Calu3 (cell line): ENCODE measurements at places on chromosomes 4 and X. TPM values are rescaled to one million over a fixed set of nuclear protein-coding genes. Genes with fewer than 3 reads are reported as not detected.

DNA sequence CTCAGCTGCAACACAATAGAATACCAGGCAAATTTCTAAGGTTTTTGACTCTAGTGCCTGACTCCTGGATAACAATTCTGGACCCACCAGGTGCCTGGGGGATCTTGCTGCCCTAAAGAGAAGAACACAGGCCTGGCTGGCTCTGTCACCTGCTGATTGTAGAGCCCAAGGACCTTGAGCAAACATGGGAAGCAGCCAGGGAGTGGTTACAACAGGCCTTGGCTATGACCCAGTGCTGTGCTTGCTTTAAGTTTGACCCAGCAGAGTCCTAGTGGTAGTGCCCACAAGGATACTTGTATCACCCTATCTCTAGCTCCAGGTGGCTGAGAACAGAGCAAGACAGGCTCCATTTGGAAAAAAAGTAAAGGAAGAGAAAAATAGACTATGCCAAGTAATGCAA lies 176.8 kb upstream of the DCAF12L2 start:
- no peak for DNase-seq

DNA sequence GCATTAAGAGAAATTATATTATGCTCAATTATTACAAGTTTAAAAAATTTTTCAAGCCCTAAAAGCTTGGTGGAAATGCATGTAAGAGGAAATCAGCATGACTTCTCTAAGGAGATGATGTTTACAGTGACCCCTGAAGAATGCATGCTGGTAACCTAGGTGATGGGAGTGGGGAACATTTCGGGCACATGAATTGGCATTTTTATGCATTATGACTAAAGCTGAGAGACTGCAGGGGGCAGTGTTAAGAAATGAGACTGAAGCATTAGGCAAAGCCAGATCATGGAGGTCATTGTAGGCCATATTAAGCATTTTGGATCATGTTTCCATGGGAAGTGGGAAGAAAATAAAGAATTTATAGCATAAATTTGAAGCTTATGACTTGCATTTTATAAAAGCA lies 421.3 kb downstream of the FAT4 start:
- DNase-seq = no peak

- DNase-seq = no peak
Observed at GRCh38 chr4:38609614-38610013, 54.4 kb upstream of the KLF3 start.

DNA sequence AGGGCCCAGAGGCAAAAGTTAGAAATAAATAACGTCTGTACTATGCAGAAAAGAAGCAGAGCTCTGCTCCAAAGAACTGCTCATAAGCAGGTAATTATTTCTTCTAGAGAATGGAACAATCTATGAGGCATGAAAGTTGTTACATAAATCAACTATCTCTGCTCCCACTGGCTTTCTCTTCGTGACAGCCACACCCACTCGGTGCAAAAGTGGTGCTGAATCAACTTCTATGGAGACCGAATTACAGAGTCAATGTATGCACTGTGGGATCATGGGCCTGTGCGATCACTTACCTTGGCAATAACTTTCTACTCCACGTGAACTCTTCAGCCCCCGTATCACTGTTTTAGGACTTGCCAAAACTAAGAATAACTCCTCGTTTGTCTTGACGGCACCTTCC lies 99.4 kb upstream of the ATXN3L start:
- no peak for DNase-seq

GRCh38 chrX:69303231-69303630 lies 138.0 kb upstream of the PJA1 start:
- no peak for DNase-seq

DNA sequence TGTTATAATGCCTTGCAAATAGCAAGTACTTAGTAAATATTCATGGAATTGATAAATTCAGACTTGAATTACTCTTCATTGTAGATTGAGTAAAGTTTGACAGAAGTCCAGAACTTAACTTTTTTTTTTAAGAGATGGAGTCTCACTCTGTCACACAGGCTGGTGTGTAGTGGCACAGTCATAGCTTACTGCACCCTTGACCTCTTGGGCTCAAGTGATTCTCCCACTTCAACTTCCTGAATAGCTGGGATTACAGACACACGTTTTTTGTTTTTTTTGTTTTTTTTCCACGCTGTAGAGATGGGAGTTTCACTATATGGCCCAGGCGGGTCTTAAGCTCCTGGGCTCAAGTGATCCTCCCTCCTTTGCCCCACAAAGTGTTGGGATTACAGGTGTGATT lies 32.1 kb downstream of the UBE2K start:
- no peak for DNase-seq

GRCh38 chrX:41956027-41956426 lies 32.7 kb upstream of the CASK start:
- no peak for DNase-seq

Gene FAM114A1
- 18.5 and 22.1 TPM in 2 replicates for total RNA-seq

- DNase-seq = no peak
Observed at GRCh38 chrX:23788521-23788920, 5.5 kb downstream of the SAT1 start.

DNA sequence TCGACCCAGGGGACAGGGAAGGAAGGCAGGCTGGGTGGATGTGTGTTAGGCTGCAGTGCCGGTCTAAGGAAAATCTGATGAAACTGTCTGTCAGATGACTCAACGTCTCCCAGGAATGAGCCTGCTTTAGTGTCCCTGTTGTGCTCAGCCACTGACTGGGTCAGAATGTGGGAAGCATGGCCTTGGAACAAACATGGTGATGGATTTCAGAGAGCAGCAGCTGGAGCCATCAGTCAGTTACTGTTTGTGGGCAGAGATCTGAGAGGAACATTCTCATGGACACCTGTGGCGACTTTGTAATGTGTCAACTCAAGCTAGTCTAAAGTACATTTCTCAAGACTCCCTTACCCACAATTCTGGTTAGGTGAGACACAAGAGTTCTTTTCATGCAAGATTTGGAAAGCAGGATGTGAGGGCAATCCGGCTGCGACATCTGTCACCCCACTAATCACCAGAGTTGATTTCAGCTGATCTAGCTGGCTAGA lies 63.2 kb downstream of the ANAPC10 start:
- no peak for DNase-seq

Gene ODAPH
- not detected in 2 replicates for total RNA-seq

GRCh38 chr4:181966104-181966551 lies 277.1 kb upstream of the TENM3 start:
- DNase-seq = no peak

Gene NFKB1
- total RNA-seq = 31.3 and 35.6 TPM in 2 replicates

DNA sequence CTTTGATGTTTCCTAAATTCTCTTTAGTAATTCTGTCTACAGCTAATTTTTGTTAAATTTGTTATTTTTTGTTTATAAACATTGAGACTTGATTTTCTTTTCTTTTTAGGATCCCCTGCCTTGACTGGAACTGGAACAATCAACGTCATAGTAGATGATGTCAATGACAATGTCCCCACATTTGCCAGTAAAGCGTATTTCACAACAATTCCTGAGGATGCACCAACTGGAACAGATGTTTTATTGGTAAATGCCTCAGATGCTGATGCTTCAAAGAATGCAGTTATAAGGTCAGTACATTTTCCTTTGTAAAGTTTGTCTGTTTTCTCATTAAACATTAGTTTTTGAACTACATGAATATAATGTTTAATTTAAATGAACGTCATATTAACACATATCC lies 119.4 kb downstream of the FAT4 start:
- no peak for DNase-seq

DNA sequence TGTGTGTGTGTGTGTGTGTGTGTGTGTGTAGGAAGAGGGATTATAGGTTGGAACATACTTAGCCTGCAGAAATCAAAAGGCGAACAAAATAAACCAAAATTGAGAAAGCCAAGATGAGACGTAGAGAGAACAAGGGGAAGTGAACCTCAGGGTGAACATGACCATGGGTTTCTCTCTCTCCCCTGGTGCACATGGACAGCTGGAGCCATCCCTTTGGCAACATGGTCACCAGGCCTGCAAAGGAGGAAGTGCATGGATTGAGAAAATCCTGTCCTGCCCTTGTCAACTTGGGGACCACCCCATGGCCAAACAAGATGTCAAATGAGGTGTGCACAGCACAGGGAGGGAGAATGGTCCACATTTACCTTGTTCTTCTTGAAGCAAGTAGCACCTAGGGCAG lies 23.1 kb downstream of the LGI2 start:
- DNase-seq = no peak

Gene EDA
- total RNA-seq = 5.0 and 5.7 TPM in 2 replicates

Gene PDCL2
- not detected in 2 replicates for total RNA-seq

DNA sequence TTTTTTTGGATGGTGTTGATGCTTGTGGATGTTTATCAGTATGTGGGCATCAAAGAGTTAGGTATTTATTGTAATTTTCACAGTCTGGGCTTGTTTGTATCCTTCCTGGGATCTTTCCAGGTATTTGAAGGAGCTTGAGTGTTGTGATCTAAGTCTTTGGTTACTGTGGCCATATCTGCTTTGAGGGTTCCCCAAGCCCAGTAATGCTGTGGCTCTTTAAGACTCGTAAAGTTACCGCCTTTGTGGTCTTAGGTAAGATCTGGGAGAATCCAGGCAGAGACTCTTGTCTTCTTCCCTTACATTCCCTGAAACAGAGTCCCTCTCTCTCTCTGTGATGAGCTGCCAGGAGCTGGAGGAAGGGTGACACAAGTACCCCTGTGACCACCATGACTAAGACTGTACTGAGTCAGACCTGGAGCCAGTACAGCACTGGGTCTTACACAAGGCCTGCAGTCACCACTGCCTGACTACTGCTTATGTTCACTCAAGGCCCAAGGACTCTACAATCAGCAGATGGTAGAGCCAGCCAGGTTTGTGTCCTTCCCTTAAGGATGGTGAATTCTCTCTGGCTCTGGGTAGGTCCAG lies 62.2 kb downstream of the FMR1NB start:
- no peak for DNase-seq

Gene NSUN7
- 7.7 and 8.6 TPM in 2 replicates for total RNA-seq

GRCh38 chr4:184599492-184600135 lies 49.6 kb downstream of the CASP3 start:
- DNase-seq = no peak

DNA sequence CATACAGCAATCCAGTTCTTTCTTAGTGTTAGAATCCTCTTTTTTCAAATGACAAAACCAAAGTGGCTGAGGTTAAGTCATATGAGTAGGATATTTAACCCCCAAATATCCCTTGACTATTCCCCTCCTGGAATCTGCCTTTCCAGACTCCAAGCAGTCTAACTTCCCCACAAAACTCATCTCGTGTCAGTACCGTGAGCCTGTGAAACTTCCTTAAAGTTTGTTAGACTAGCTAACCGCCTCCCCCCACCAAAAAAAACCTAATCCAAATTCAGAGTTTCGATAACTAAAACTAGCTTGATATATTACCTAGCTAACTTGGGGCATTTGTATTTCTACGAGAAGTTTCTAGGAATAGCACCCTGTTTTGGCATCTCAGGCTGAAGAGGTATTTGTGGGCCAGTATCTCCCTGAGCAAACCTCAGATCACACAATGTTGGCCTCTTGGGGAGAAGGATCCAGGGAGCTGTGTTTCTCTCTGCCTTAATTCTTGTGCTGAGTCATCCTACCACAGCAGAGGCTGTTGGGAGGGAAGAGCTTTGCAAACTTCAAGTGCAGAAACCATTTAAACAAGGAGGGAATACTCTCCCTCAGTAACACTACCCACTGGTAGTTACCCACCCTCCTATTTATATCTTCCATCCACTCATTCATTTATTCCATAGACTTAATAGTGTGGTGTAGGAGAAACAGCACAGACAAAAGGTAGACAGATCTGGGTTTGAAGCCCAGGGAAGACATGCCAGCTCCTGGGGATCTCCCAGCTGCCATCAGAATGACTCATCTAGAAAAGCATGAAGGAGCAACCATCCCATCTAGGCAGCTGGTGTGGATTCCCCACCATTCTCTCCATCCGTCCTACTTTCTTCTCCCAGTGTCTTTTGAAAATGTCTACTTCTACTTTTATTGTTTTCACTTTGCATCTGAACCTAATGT lies 39.3 kb upstream of the TXK start:
- DNase-seq = no peak

Gene GRID2
- not detected in 2 replicates for total RNA-seq

GRCh38 chr4:93337196-93337595 lies 491.4 kb upstream of the ATOH1 start:
- no peak for DNase-seq

DNA sequence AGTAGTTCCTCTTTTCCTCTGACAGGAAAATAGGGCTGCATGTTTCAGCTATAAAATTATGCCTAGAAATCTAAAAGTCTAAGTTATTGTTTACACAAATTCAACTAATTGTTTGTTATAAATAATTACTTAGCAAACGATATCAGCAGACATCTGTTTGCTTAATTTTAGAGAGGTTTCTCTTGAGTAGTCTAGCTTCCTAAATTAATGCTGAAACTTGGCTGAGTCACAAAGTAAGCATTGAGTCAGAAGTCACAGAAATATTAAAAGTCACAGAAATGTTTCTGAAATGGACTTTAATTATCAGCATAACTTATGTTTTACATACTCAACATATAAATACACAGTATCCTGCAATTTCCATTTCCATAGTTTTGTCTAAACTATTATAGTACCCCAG lies 1044.0 kb downstream of the CCSER1 start:
- no peak for DNase-seq

Gene F8
- 1.6 and 2.2 TPM in 2 replicates for total RNA-seq

DNA sequence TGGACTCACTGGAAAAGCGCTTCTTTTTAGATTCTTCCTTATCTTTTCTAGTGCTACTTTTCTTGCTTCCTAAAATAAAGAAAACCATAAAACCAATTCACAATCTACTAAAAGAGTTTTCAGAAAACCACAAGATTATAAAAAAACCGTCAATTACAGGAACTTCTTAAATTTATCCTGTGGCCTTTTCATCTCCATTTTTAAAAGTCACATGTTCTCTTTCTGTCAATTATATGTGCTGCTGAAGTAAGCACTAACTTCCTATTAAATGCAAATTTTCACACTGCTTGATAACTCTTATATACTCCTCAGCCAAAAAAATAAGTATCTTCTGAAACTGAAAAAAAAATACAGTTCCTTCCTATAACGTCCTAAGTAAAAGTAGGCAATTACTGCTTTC lies 32.8 kb downstream of the CENPC start:
- no peak for DNase-seq

DNA sequence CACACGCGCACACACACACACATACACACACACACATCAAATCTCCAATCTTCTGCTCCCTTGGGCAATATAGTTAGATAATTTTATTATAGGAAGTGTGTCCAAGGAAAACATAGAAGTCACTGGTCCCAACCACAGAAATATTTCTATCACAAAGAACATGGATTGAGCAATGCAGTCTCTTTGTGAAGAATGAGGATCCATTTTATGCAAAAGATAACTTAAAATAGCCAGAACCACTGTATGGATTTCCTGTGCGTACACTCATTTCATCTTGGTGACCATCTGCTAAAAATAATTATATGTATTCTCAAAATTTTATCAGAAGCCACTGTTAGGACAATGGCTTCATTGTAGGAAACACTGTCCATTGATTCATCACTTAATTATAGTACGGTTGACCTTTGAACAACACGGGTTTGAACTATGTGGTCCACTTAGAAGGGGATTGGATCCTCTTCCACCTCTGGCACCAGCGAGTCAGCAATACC lies 169.6 kb upstream of the MXRA5 start:
- DNase-seq = no peak

Gene AKAP4
- total RNA-seq = not detected in 2 replicates

Gene LIMCH1
- 53.9 and 78.7 TPM in 2 replicates for total RNA-seq

Gene BEND2
- total RNA-seq = not detected in 2 replicates
